ENCODE measurements at places on chromosomes 13 and 19. TPM values are rescaled to one million over a fixed set of nuclear protein-coding genes. Genes with fewer than 3 reads are reported as not detected.

Gene TEAD2
- total RNA-seq = 37.1 TPM

Gene SLC7A9
- total RNA-seq = not detected

Gene HNRNPL
- 296 TPM for total RNA-seq

Gene ALG11
- 16.8 TPM for total RNA-seq

Gene PARP4
- total RNA-seq = 52.9 TPM

Gene PABPC3
- not detected for total RNA-seq

Gene TDRD12
- 0.05 TPM for total RNA-seq

Gene EPS8L1
- total RNA-seq = 9.8 TPM

Gene ZIC2
- total RNA-seq = 5.5 TPM

Gene FXYD1
- total RNA-seq = not detected

Gene CYP4F2
- not detected for total RNA-seq

Gene EGLN2
- total RNA-seq = 80.0 TPM

Gene HPN
- total RNA-seq = not detected

Gene RDH8
- total RNA-seq = not detected

Gene LGI4
- 0.43 TPM for total RNA-seq

Gene SLC5A5
- total RNA-seq = not detected

Gene CD70
- 57.3 TPM for total RNA-seq

Gene ZNF30
- 1.3 TPM for total RNA-seq

Gene PINLYP
- 0.38 TPM for total RNA-seq

Gene SPIB
- total RNA-seq = 0.14 TPM

Gene FFAR2
- not detected for total RNA-seq

Gene CGB3
- total RNA-seq = not detected

Gene TYROBP
- not detected for total RNA-seq

Gene ZNF773
- total RNA-seq = 4.2 TPM

Gene PBX4
- 3.9 TPM for total RNA-seq

Gene CRX
- total RNA-seq = not detected

Gene DENND1C
- total RNA-seq = 0.17 TPM

Gene CERS4
- total RNA-seq = 19.7 TPM

Gene HCST
- 0.69 TPM for total RNA-seq

Gene CXCL17
- not detected for total RNA-seq

Gene SIX5
- 14.5 TPM for total RNA-seq

Gene ACER1
- not detected for total RNA-seq

Gene IL17D
- total RNA-seq = 2.2 TPM

Gene KIR2DL1
- not detected for total RNA-seq

Gene VSTM2B
- not detected for total RNA-seq

Gene OR10H1
- total RNA-seq = not detected

Gene NECTIN2
- 63.4 TPM for total RNA-seq

Gene ZNF418
- total RNA-seq = 0.31 TPM

Gene ERICH4
- total RNA-seq = not detected

Gene SLC1A5
- total RNA-seq = 58.7 TPM

Data from A172 (cell line).